ENCODE measurements at places on chromosomes 4 and X.

DNA sequence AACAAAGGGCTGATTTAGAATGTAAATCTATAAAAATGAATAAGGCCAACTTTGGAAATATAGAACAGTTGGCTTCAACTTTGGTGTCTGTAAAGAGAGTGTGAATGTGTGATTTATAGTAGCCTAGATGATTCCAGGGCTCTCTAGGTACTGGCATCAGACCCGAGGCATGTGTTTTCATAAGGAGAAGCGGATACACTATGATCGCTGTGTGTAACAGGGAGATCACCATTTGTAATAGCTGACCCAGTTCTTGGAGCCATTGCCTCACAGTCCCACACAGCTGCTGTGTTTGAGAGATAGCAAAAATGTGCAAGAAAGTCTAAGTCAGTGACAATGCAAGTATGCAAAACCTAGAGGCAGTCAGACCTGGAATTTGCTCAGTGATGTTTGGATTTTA lies 135.1 kb downstream of the REPS2 start:
- no peak for DNase-seq

GRCh38 chr4:125787707-125788106 lies 473.0 kb downstream of the FAT4 start:
- no peak for DNase-seq

DNA sequence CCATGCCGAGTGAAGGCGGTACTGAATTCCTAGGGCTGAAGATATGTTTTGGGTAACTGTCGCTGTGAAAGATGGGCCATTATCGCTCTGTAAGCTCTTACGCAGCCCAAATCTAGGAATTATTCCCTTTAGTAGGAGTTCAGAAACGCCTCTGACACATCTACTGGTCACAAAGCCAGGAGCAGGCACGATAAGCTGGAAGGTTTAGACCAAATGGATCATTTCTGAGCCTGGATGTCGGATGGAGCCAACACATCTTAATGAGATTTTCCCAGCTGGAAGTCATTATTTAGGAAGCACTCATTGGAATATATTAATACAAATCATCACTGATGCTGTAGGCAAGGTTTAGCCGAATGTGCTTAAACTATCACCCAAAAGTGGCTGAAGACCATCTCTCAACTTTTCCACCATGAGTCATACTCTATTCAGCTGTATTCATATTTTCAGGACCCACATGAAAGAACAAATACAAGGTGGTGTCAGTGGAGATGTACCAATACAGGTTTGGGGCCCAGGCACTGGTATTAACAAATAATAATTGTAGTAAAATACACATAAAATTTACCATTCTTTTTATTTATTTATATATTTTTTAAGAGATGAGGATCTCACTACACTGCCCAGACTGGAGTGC lies 34.2 kb upstream of the ATRX start:
- DNase-seq = no peak

DNA sequence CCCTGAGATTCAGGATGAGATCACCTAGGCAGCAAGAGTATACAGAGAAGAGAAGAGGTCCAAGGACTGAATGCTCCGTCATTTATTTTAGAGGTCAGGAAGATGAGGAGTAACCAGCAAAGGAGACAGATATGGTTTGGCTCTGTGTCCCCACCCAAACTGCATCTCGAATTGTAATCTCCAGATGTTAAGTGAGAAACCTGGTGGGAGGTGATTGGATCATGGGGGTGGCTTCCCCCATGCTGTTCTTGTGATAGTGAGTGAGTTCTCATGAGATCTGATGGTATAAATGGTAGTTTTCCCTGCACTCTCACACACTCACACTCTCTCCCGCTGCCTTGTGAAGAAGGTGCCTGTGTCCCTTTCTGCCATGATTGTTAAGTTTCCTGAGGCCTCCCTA lies 60.8 kb downstream of the MID1IP1 start:
- no peak for DNase-seq

GRCh38 chrX:70613295-70613694 lies 168.7 kb downstream of the DLG3 start:
- no peak for DNase-seq
